ELF-1 (cell line): ENCODE measurements at places on chromosomes 2 and 18.

DNA sequence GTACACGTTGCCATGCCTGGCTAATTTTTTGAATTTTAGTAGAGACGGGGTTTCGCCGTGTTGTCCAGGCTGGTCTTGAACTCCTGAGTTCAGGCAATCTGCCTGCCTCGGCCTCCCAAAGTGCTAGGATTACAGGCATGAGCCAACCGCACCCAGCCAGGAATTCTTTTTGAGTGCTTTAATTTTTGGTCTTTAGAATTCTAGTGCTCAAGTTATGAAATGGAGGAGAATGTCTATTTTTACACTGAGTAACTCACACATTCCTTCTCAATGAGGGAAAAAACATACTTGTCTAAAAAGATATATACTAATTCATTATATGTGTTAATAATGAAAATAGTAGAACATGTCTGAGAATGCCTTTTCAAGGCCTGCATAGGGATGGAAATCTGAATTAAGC is 8.5 kb downstream of the ZNF396 start:
- DNase-seq = no peak

- DNase-seq = no peak
Measured at GRCh38 chr2:237693291-237693994, 66.1 kb downstream of the LRRFIP1 start.

- DNase-seq = no peak
Measured at GRCh38 chr2:86158286-86158685, 37.0 kb downstream of the IMMT start.

DNA sequence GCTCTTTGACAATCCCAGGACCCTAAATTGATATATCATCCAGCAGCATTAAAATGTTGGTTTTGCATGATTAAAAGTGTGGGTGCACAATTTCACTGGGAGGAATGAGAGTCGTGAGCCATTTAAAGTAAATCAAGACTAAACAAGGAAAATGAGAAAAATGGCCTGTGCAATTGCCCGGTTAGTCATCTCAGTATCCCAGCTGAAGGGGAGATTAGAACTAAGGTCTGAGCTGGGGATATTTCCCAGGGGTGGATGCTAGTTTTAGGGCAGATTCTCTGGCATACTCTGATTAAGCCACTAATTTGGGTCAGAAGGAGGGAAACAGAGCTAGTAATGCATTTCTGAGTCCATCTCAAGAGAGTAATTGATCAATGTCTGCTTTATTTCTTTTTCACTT is 177.2 kb downstream of the EN1 start:
- DNase-seq = no peak

- DNase-seq = no peak
Measured at GRCh38 chr2:129367107-129367506, 612.4 kb upstream of the RAB6C start.

DNA sequence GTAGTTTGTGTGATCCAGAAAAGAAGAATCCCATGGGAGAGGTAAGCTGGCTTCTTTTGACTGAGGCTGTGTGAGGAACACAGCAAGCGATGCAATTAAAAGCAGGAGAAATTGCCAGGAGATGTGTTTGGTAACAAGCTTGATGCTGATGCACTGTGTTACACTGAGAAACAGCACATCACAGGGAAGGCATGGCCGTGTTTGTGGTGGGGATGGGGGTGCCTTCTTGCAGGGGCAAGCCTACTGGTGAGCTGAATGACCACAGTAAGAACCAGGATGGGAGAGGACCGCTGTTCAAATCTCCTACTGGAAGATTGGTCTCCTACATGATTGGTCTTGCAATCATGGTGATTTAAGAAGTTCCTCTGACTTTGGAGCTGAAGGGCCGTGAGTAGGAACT is 477.7 kb upstream of the HS6ST1 start:
- no peak for DNase-seq

GRCh38 chr18:3481696-3482210 is 31.8 kb downstream of the TGIF1 start:
- DNase-seq = peak; percentile 50

DNA sequence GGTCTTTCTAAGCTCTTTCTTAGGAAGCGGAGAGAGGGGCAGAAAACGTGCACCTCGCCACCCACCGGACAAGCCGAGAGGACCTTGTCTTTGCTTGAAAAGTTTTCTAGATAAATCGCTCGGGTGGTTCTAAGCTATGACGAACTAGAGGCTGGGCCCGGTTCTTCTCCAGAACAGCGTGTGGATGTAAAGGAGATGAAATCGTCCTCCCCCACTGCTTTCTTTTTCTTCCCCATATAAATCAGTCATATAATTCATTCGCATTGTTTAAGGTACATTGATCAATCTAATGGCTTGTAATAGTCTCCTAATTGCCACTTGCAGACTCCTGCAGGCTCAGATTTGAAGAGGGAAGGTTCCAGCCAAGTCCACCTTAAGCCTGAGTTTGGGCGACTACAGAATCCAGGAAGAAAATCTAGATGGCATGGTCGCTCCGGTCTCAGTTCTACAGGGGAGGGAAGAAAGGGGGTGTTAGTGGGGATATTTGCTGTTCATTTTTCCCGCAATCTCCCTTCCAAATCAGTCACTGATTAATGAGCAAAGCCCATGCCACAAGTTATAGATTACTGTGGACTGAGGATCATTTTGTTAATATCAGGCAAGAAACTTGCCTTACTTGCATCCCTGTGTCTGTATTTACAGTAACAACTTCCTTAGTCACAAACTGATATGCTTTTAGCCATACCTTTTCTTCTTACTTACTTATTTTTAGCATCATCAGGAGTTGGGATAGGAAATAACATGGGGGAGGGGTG is 5.6 kb upstream of the SP9 start:
- no peak for DNase-seq

DNA sequence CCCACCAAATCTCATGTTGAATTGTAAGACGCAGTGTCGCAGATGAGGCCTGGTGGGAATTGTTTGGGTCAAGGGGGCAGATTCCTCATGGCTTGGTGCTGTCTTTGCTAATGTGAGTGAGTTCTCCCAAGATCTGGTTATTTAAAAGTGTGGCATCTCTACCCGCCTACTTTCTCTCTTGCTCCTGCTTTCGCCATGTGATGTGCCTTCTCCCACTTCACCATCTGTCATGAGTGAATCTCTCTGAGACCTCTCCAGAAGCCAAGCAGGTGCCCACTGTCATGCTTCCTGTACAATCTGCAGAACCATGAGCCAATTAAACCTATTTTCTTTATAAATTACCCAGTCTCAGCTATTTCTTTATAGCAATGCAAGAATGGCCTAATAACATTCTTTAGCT is 246.6 kb upstream of the CDH20 start:
- DNase-seq = no peak

GRCh38 chr2:10447895-10448575 is at the start of gene ODC1:
TSS of gene ODC1 (minus strand) at chr2:10448327. CDS start at chr2:10445032, 3,295 bp downstream.
- DNase-seq = peak; percentile 92

- peak; percentile 38 for DNase-seq
Measured at GRCh38 chr2:4715065-4715464, 977.1 kb upstream of the SOX11 start.

GRCh38 chr2:156399224-156399949 is 36.8 kb upstream of the GPD2 start:
- DNase-seq = no peak

- DNase-seq = no peak
Measured at GRCh38 chr2:144679942-144680341, 160.0 kb upstream of the ZEB2 start.

DNA sequence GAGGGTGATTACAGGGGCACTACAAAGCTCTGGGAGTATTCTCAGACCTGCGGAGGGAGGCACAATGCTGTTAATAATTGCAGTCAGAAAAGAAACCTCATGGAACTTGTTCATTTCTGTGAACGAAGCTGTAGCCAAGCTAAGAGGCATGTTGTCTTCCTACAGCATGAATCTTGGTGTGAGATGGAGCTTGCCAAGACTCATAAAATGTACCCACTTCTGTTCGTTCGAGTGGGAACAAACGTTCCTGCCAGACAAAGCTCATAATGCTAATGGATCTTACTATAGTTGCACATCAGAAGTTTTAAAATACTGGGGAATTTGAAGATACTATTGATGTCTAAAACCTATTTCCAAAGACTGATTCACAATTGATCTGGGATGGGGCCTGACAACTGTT is 489.1 kb downstream of the ZEB2 start:
- DNase-seq = no peak

DNA sequence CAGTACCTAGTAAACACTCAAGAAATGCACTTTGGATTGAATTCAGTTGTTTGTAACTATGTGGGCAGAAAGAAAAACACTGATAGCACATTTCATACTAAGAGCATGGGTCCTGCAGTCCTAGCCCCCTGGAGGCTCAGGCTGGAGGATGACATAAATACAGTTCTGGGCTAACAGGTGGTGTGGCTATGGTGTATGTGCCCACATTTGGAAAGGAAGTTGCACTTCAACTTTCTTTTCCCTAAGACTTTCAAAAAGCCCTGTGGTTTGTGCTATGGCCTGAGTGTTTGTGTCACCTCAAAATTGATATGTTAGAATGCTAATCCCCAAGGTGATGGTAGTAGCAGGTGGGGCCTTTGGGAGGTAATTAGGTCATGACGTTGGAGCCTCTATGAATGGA is 218.2 kb downstream of the CDCA7 start:
- DNase-seq = no peak

GRCh38 chr2:233448575-233448974 is 94.3 kb downstream of the DGKD start:
- DNase-seq = peak; percentile 18

GRCh38 chr18:8088626-8089025 is 520.6 kb upstream of the RAB12 start:
- no peak for DNase-seq

DNA sequence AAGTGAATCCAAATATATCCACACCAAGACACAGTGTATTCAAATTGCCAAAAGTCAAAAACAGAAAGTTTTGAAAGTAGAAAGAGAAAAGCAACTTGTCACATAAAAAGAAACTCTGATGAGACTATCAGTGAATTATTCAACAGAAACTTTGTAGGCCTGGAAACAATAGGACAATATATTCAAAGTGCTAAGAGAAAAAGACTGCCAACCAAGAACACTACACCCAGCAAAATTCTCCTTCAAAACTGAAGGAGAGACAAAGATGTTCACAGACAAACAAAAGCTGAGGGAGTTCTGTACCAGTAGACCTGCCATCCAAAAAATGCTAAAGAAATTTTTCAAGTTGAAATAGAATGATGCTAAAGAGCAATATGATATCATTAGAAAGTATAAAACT is 69.6 kb downstream of the GYPC start:
- DNase-seq = no peak

DNA sequence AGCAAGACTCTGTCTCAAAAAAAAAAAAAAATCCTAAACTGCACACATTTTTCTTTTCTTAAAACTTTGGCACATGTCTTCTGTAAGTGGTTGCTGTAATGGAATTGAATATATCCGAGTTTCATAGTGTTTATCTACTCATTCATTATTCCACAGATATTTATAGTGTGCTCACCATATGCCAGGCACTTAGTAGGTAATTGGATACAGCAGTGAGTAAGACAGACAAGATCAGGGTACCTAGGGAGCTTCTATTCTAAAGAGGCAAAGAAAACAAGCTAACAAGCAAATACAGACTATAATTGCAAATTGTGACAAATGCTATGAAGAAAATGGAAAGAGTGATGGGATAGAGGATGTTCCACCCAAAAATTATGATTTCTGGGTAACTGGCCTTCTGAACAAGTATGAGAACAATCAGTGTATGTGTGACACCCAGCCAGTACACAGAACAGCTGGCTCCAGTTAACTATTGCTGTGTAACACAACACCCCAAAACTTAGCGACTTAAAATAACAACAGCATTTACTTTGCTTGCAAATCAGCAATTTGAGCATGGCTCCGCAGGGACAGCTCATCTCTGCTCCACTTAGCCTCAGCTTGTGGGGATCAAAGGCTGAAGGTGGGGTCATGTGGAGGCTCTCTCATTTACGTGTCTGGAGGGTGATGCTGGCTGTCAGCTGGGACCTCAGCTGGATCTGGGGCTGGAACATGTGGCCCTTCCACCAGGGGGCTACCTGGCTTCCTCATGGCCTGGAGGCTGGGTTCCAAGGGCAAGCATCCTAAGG is 224.9 kb downstream of the INSIG2 start:
- DNase-seq = peak; percentile 43

DNA sequence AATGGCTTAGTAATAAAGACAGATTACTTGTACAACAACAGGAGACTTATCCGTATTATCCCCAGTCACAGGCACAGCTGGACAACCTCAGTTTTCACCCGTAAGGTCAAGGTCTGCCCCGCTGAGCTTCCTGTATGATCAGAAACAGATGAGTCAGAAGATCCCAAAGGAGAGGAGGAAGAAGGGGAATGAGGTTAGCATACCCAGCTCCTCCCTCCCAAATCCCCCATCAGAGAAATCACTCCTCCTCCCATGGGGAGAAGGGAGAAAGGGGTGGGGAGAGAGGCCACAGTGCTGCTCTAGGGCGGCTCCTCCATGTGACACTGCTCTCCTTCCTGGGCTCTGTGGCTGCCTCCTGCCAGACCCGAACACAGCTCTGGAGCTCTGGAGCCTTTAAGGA is 53.8 kb upstream of the SPTBN1 start:
- no peak for DNase-seq

DNA sequence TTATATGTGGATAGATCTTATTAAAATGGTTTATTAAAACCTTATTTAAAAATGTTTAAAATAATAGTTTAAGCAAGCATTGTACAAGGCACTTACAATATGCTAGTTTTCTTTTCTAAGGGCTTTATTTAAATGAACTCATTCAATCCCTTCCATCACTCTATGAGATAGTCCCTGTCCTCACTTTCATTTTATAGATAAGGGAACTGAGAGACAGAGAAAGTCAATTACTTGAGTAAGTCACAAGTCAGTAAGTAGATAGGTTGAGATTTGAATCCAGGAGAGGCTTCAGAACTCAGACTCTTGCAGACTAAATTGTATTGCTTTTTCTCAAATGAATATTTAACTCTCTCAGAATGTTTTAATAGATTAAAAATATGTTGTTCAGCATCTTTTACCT is 95.2 kb downstream of the KLHL14 start:
- DNase-seq = no peak

DNA sequence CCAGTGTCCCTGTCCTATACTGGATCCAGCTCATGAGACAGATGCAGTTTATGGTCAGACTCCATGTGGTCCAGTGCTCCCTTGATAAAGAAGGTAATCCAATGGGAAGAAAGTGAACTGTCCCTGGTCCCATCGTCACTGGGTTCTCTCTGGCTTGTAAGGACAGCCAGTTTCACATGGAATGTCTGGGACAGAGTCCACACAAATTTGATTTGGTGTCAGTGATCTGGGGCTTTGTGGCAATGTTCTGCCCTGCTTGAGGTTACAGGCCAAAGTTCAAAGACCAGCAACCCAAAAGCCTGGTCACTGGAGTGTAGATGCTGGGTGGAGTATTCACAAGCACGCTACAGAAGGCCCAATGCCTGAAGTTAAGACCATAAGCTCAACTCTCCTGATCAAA is 22.2 kb upstream of the FHL2 start:
- DNase-seq = no peak
